ENCODE measurements at places on chromosomes 5 and 9.

DNA sequence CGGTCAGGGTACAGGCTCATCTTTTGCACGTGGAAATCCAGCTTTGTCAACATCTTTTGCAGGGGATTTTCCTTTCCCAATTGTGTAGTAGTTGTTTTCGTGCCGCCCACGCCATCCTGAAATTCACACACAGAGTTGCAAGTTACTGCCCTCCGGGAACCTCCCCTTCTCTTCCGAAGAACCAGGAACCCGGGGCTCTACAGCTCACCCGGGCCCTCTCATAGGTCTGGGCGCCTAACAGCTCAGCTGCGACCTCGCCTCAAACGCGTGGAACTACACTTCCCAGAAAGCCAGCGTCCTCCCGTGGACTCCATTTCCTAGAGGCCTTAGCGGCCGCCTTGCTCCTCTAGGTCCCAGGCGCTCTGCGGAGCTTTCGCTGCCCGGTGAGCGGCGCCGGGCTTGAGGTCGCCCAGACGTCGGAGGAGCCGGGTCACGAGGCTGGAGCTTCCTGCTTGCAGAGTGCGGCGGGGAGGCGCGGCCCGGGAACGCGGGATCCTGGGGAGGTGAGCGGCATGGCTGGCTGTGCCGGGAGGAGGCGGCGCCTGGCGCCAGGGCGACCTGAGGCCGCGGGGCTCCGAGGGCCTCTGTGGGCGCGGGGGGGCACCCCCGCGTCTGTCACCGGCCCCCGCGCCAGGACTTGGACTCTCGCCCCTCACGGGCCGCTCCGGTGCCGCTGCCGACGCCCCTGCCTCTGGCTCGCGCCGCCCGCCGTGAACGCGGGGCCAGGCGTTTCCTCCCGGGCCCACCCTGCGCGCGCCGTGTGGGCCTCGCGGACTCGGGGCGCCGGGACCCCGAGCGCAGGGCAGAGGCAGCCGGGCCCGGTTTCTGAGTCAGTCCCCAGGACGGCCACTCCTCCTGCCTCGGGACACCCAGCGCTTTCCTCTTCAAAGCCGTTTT, at the start of gene ZNF354B:
Gene ZNF354B, plus strand, starts transcription at position 329 of the 897 bp plus-strand sequence. CDS start 1,095 bp downstream, outside the sequence.
- peak; percentile 89 for DNase-seq

DNA sequence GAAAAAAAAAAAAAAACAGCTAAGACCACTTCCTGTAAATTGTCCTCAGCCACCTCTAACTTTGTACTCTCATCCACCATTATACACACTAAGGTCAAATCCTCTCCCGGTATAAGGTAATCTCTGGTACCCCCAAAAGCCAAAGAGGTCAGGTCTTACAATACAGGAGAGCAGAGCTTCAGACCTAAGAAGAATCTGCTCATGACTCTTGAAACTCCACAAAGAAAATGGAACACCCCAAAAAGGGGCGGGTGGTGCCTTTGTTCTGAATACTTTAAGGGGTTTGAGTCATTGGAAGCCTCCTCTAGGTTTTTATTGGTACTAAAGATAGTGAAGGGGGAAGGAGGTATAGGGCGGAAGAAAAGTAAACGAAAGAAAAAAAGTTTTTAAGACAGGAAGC, 69.8 kb downstream of the COL15A1 start:
- DNase-seq = no peak

DNA sequence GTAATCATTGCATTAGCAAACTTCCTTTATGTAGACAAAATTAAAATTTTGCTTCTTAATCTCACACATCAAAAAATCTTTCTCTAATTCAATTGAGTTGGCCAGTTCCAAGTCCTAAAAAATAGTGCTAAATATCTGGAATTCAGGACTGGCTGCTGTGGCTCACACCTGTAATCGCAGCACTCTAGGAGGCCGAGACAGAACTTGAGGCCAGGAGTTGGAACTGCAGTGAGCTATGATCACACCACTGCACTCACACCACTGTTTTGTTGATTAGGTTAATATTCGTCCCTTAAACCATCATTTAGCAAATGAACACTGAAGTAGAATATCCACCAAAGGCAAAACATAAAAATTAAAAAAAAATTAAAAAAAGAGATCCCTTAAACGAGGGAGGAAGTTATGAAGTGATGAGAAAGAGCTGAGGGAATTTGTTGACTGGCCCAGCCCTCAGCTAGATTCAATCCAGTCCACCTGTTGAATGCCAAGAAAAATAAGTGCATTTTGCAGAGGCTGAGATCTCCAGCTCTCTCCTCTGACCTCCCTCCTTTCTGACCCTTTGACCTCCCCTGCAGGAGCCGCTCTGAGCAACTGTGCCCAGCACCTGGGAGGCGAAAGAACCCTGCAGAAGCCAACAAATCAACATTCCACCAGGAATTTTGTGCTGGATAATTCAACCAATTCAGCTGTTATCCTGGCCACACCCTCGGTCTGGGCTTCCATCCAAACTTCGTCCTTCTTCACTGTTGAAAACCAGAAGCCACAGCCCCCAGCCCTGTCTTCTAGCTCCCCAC, 96.8 kb downstream of the OR2K2 start:
- DNase-seq = no peak

DNA sequence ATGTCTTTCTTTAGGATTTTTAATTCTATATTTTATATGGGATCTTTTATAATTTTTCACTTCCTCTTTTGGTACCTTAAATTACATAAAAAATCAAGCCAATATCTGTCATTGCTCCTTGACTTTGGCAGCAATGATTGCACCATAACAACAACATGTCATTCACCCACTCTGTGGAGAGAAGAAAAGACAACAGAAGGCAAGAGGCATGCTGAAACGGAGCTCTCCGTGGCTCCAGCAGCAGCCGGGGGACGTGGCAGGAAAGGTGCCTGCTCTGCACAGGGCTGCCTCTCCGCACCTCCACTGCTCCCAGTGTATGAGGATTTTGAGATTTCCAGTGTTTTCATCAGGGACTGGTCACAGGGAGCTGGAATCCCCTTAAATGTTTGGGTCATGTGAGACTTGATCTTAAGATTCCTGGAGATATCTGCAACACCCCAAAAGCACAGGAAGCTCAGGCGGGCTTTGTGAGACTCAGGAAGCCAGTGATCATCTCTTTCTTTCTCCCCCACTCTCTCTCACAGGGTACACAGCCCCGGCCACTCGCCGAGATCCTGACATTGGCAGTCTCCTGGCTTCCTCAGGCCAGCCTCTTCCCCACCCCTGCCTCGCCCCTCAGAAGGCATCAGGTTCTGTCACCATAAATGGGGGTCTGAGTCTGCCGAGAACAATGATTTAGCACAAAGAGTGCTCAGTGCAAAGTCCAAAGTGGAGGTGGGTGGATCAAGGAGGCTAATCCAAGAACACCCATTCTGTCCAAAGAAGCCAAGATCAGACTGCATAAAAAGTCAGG, 74.6 kb downstream of the ACTL7B start:
- DNase-seq = no peak

DNA sequence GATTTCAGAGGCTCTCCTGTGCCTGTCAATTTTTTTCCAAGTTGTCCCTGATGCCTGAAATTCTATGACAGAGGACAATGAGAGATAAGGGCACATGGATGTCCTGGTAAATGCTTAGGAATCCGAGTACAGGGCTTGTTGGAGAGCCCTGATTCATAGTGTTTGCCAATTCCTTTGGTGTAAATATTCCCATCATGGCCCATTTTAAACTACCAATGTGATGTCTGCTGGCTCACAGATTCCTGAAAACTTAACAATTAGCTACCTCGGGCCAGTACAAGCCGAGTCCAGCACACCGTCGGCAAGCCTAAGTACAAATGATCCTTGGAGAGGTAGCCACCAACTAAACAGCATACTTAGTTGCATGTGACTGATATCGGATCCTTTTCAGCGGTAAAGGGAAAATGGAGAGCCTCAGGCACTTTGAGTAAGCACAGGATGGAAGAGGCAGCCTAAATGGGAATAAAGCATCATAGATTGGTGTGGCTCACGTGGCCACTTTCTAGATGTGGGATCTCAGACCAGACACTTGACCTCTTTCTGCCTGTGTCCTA, 3.6 kb downstream of the ITK start:
- DNase-seq = no peak

GRCh38 chr5:154301726-154302125, 111.2 kb downstream of the GALNT10 start:
- no peak for DNase-seq

Measured in CD4-positive, alpha-beta T cell treated with Interferon gamma for 1 hour (primary cell).